Stimulated activated CD4-positive, alpha-beta T cell treated with anti-CD3 and anti-CD28 coated beads, TNF-alpha, amount 100 ng/mL, for 4 hours (primary cell): ENCODE measurements at places on chromosomes 2 and 18.

- no peak for DNase-seq
Observed at GRCh38 chr2:29834624-29835023, 86.8 kb downstream of the ALK start.

DNA sequence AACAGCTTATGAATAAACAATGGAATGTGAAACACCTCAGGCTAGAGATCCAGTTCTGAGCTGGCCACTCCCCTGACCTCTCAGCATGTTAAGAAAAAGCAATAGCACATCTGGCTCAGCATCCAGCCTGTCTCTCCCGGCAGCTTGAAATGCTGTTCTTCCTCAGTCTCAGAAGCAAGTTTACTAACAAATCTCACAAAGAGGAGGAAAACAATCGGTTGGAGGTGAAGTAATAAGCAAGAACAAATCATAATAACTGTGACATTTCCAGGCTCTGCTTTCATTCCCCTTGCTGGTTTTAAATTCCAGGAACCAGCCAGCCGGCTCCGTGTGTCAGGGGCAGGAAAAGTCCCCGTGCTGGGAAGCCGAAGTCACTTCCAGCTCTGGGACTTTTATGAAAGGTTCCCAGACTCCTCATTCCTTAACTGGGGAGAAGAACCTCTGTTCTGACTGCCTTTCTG is 133.9 kb upstream of the ARL4C start:
- DNase-seq = no peak

DNA sequence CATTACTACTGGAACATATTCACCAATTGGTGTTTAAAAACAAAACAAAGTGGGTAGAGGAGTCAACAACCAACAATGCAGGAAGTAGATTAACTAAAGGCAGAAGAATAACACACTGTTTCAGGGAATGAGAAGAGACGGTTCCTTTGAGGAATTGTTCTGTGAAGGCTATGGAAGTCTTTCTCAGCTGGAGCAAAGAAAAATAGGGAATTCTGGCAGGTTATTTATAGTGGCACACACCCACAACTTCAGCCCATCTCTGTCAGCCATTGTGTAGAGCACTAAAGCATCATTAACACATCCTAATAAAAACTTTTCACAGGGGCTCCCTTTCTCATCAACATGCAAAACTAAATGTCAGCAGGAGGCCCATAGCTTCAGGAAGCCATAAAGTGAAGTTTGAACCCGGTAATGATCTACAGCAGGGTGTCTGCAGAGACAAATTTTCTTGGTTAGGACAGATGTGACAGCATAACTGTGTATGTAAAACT is 113.6 kb downstream of the CDH2 start:
- DNase-seq = no peak

GRCh38 chr2:127551221-127551930 is 15.9 kb downstream of the MYO7B start:
- DNase-seq = no peak

- no peak for DNase-seq
Observed at GRCh38 chr2:10709290-10709939, 12.0 kb upstream of the ATP6V1C2 start.

DNA sequence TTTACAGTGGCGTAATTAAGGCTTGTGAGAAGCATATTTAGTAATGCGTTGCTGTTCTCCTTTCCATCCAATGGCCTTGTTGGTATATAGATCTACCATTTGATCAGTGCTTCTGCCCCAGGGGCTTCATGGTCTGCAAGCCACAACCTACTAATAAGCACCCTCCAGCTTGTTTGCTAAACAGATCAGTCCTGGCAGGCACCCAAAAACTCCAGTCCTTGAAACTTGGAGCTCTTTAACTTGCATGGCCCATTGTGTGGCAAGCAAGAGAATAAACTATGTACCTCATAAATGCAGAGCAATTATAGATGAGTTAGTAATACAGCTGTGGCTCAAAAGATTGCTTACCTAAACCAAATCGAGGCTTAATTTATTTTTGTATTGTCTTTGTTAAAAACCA is 158.5 kb downstream of the FTCDNL1 start:
- no peak for DNase-seq

DNA sequence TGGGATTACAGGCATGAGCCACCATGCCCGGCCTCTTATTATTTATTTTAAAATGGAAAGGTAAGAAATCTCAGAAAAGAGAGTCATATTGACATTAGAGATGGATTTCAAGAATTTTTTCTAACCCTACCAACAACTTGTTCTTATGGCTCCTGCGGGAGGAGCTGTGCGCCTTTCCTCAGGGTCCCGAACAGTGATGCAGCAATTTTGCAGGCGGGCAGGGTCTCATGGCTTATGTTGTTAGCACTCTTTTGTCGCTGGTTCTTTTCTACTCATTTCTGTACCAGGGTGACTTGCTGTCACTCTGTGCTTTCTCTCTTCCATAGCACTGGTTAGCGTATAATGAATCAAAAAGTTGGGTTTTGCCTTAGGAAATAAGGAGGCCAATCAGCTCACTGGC is 148.8 kb upstream of the DLGAP1 start:
- DNase-seq = no peak

DNA sequence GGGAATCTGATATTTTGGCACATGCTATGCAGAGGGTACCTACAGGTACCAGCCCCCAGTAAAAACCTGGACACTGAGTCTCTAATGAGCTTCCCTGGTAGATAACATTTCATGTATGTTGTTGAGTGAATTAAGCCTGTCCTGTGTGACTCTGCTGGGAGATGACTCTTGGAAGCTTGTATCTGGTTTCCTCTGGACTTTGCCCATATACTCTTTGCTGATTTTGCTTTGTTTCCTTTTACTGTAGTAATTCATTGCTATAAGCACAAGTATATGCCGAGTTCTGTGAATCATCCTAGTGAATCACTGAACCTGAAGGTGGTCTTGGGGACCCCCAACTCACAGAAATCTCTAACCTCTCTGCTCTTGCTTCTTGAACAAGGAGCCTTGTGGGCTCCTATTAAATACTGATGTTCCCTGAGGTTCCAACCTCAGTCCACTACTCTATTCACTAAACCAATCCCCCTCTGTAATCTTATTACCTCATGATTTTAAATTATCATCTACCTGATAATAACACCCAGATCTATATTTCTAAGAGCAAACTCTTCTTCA is 94.3 kb upstream of the WDSUB1 start:
- DNase-seq = no peak

DNA sequence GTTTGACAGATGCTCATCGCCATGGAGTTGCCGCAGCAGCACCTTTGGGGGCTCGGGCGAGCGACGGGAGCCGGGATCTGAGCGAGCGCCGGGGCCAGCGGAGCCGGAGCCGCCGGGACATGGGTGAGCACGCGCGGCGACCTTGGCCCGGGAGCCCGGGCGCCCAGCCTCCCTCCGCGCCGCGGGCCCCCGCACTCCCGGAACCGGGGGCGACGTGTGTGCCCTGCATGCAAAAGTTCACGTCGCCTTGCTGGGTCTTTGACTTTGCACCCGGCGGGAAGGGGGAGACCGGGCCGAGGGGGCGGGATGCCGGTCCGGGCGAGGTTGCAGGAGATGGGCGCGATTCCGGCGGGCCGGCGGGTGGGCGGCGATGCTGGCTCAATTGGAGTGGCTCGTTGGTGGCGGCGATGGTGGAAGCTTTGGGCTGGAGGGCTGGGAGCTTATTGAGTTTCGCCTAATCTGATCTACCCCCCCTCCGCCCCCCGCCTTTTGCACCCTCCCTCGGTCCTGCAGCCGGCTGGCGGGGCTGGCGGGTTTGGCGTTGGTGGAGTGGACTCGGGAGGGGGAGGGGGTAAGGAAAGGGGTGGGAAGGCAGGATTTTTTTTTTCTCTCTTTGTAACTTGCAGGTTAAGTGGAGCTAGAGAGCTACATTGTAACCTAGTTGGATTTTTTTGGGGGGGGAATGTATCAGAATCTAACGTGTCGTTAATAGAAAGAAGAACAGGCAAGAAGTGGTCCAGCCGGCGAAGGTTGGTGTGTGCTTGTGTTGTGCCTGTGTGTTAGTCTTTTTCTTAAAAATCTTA is at the start of gene SETBP1:
SETBP1 (plus strand) TSS at position 616 of the 803 bp plus-strand sequence. CDS start 20,459 bp downstream, outside the sequence.
- no peak for DNase-seq

- no peak for DNase-seq
Observed at GRCh38 chr18:68186039-68186438, 528.9 kb downstream of the TMX3 start.

DNA sequence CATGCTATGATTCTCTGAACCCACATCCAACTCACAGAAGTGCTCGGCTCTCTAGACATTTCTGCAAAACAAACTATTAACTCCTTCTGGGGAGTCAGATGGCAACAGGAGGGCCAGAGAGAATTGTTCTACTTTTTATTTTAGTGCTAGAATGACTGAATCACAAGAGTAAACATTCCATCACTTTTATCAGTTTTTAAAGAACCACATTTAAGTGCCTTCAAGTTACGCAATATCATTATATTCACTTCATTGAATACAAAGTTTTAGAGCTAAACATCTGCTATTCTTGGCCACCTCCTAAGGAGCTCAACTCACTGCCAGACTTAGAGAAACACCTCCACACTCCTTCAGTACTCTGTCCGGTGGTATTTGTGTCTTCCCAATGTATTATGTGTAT is 22.4 kb downstream of the B4GALT6 start:
- DNase-seq = no peak

GRCh38 chr2:106719222-106719621 is 166.7 kb downstream of the ST6GAL2 start:
- DNase-seq = no peak

GRCh38 chr18:62368100-62368499 is 43.0 kb downstream of the TNFRSF11A start:
- no peak for DNase-seq

DNA sequence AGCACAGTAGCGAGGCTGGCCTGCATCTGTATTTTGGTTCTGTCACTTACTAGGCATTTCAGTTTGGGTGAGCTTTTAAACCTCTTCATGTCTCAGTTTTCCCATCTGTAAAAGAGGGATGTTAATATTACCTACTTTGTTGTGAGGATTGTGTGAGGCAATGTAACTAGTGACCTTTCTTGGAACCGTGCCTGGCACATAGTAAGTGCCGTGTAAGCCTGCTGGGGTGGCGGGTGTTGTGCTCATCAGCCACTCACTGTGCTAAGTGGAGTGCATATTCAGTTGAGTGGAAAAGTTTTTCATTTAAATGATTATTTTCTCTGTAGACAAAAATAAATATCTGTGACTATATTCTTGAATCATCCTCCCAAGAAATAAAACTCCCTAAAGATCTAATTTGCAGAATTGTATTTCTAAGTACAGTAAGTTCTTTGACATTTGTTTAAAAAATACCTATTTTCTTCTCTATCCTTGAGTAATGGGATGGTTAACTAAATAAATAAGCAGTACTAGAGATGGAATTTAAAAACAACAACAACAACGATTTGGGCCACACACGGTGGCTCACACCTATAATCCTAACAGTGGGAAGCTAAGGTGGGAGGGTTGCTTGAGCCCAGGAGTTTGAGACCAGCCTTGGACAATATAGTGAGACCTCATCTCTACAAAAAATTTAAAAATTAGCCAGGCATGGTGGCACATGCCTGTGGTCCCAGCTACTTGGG is 56.7 kb downstream of the MALT1 start:
- DNase-seq = no peak

DNA sequence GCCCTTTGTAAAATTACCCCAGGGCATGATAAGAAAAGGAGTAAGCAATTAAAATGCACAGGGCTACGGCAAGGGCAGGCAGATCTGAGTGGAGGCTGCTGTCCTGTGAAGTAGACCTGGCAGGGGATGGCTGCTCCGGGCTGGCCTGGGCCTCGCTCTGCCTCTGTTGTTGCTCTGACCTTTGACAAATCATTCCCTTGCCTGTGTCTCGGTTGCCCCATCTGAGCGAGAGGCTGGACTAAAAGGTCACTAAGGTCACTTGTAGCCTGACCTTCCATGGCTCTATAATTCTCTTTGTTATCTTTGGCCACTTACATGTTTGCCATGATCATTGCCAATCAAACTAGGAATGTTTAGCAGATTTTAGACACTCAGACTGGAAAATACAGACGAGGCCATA is 118.1 kb downstream of the KLHL29 start:
- no peak for DNase-seq

DNA sequence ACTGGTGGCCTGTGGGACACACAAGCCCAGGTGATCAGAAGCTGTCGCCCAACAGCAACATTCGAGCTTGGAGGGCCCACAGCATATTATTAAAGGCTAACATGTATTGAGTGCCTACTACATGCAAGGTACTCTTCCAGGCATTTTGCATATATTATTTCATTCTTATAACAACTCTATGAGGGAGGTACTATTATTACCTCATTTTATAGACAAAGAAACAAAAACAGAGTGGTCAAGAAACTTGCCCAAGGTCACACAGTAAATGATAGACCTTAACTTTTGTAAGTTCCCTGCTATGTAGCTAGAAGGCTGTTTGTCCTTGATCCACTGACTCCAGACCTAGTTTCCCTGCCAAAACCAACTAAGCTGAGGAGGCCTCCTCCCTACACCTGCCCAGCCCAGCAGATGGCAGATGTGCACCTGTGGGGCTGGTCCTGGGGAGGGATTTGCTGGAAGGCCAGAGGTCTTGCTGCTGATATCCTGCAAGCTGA is 35.7 kb downstream of the KANSL3 start:
- no peak for DNase-seq

DNA sequence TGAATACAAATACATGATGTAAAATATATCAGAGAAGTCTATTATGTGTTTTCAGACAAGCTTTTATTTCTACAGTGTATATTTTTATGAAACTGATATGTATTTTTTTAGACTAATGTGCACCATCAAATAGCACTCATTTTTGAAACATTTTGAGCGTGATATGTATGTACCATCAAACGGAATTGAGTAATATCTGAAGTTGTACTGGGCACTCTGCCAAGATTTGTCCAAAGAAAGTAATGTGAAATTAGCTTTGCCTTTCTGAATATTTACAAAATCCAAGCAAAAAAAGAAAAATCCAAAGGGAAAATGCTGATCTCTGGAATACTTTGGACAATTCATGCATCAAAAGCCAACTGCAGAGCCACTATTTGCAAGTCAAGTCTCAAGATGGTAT is 972.0 kb downstream of the DPP10 start:
- no peak for DNase-seq
